ENCODE measurements at places on chromosomes 12 and 14. TPM values are rescaled to one million over a fixed set of nuclear protein-coding genes. Genes with fewer than 3 reads are reported as not detected.

Gene NRIP2
- 10.7 TPM for total RNA-seq

Gene LMNTD1
- total RNA-seq: not detected

Gene ASCL1
- total RNA-seq: not detected

Gene SLC6A15
- total RNA-seq: 0.13 TPM

Gene ARL1
- 42.3 TPM for total RNA-seq

Gene GALNT6
- 19.9 TPM for total RNA-seq

Gene SAMD15
- total RNA-seq: 0.79 TPM

Gene KLRK1
- total RNA-seq: 45.4 TPM

Gene GRIN2B
- not detected for total RNA-seq

Gene SAV1
- total RNA-seq: 31.4 TPM

Gene CCDC175
- 0.34 TPM for total RNA-seq

Gene MSRB3
- total RNA-seq: 23.4 TPM

Gene PELI2
- total RNA-seq: 22.2 TPM

Gene KCNK10
- total RNA-seq: 0.09 TPM

Gene C12orf50
- not detected for total RNA-seq

Gene TPPP2
- total RNA-seq: 0.91 TPM

Gene CLEC4D
- 9.2 TPM for total RNA-seq

Gene NGB
- total RNA-seq: not detected

Gene SSPN
- 46.6 TPM for total RNA-seq

Gene KRT73
- total RNA-seq: 0.13 TPM

Gene SPTLC2
- 79.7 TPM for total RNA-seq

Gene KLHL33
- 0.89 TPM for total RNA-seq

Gene ACSM4
- total RNA-seq: not detected

Gene CCDC198
- total RNA-seq: not detected

Gene PTPRB
- 166 TPM for total RNA-seq

Gene SERPINA9
- not detected for total RNA-seq

Data from spleen (tissue), 13 donors.